AG04450 (cell line): ENCODE measurements at places on chromosomes 6 and 20.

GRCh38 chr6:44076356-44077213, 50.7 kb downstream of the MRPL14 start:
- DNase-seq = no peak

DNA sequence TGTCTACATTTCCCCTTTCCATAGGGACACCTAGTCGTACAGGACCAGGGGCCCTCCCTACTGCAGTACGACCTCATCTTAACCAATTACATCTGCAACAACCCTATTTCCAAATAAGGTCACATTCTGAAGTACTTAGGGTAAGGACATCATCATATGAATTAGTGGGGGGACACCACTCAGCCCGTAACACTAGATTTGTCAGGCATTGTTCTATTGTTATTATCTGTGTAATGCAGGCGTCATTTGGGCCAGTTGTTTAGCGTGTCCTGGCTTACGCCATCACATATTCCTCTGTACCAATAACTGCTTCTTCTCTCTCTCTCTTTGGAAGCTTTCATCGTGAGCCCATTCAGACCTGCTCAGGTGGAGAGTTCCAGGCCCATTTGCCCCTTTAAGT, 89.3 kb downstream of the CAP2 start:
- no peak for DNase-seq

- no peak for DNase-seq
These were observed 107.7 kb upstream of the DTNBP1 start for GRCh38 chr6:15770347-15771143.

DNA sequence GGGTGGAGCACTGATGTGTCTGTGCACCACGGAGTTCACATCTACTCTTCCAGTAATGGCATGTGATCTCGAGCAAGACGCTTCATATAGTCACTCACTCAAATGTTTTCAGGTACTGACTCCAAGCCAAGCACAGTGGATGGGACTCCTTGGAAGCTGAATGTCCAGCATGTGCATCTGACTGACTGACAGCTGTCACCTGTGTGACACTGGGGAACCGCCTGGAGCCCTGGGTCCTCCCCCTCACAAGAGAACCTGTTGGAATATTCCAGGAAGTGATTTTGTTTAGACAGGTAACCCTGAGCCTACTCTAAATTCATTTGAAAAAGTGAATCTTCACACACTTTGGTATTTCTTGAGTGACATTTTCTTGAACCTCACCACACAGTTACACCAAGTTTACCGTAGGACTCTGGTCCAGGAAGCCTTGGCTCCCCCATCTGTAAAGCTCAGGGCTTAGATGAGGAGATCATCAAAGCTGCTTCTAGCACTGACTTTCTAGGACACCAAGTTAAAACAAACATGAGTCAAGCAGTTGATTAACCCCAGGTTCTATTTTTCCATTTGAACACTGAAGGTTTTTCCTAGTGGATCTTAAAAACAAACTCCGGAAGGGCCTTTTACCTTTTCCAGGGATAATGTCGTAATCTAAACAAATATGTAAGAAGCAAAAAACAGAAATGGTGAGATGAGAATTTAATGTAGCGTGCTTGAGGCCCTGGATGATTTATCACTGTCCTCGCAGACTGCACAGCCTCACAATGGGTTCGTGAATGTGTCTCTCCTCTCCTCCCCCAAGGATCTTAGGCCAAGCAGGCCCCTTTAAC, 50.1 kb downstream of the EDN3 start:
- no peak for DNase-seq

DNA sequence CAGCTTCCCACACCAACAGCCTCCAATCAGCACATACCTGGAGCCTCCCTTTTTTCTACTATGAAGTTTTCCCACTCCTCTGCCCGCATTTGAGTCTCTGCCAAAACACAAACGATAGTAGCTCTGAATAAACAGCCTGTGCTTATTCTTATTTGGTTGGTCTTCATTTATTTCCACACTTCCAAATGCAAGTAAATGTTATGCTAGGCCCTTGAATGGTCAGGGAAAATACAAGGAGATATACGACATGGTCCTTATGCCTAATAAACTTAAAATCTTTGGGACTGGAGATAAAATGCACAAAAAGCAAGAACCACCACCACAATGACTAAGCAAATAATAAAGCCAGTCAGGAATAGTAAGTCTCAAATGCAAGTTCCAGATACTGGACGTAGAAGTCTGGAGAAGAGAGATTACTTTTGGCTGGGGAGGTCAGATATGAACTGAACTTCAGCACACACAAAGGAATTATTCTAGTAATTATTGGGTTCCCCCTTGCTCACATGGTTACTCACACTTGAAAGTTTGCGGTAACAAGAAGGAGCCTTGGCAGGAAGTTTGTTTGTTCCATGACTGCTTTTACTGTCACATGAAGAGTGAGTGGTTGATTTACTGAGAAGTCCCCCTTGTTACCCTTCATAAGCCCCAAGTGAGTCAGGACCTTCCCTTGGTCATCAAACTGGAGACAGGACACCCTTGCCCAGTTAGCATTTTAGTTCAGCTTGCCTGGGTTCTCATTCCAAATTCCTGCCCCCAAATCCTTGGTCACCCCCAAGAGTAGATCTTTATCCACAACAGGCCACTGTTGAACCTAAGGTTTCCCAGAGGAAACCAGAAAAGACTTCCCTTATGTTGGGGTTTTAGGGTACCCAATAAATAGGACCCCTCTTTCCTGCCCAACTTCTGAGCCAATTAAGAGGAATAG, 511.2 kb upstream of the JARID2 start:
- no peak for DNase-seq

DNA sequence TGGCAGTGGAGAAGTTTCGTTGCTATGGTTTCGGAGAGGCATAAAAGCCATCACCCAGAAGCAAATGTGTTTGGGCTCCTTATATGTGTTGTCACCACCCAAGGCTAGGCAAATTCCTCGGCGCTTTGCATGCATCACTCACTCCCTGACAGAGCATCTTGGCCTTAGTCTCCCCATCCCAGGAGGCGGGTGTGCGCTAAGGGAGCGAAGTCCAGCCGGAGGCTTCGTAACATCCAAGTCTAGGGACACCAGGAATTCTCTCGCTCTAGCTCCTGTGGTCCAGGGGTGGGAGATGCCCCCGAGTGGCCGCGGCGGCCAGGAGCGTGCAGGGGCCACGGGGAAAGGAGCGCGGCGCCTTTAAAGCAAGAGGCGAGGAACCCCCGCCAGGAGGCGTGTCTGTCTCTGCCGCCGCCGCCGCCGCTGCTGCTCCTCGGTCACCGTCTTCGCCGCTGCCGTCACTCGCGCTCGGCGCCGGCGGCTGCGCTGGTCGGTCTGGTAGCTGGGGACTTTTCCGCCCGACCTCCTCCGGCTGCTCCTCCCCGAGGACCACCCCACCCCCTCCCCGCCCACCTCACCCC, at the start of gene GRIK2:
GRIK2 (plus strand) TSS at position 458 of the 578 bp plus-strand sequence.
- DNase-seq = no peak

DNA sequence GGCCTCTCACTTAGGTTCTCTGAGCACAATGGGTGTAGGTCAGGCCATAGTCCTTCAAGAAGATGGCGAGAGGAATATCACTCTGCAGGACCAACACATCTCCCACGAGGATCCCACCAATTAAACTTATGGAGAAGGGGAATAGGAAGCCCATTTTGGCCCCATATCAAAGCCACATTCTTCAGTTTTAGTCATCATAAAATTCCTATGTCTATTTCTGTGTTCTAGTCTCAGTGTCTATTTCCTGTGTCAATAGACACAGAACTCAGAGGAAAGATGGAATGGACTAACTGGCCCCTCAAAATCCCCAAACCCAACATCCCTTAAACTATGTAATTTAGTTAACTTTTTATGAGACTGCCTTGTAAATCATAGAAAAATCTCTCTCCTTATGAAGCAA, 216.8 kb downstream of the HACE1 start:
- no peak for DNase-seq

DNA sequence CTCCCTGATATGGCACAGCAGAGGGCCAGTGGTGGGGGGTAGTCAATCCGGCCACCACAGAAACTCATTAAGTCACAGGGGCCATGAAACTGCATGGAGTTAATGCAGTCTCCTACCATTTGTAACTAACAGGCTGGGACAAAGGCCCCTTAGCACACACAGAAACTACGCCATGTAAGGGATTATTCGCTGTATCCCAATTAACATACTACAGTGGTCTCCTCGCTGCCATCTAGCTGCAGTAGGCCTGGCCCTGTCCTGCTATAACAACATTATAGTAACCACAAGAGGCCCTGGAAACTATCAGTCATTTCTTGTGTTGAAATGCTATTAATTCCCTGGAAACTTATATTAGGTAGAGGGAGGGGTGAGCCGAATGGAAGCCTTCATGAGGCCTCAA, 72.3 kb upstream of the CCN2 start:
- DNase-seq = no peak

GRCh38 chr6:34771727-34772126, 14.4 kb downstream of the SNRPC start:
- DNase-seq = peak; percentile 44

DNA sequence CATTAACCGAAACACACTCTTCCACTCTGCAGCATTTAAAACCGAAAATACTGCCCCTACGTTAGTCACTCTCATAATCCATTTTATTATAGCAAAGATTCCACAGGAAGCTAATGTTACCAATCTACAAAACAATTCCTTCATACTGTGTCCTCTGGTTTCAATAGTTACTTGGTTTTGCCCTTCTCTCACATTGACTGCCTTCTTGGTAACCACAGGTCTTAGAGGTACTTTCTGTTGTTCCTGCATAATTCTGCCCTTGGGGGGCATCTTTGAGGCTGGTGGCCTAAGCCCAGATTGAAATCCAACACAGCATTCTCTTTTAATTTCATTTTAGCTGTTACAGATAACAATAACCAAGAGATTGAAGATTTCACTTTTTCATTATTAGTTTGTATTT, 9.8 kb upstream of the DCBLD1 start:
- no peak for DNase-seq

DNA sequence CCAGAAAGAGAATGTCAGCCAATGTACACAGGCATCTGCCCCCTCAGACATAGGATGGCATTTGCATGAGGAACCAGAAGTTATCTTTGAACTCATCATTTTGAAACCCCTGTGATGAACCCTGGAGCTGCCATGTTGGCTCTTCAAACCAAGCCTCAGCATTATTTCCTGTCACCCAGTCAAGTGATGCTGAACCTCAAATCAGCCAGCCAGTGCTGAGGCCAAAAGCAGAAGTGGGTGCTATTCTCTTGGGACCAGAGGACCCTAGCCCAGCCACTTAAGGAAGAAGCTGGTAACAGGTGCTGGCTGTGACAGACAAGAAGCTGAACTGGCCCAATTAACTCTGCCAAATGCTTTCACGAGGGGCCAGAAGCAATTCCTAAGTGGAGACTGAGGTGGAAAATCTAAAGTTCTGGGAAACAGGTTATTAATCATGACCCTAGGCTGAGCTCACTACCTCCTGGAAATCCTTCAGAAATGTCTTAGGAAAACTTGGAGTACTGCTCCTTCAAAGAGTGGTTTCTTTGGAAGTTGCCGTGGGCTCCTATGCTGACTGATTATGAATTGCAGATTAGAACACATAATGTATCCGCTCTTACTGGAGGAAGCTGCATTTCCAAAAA, 4.0 kb downstream of the PKIG start:
- DNase-seq = no peak

DNA sequence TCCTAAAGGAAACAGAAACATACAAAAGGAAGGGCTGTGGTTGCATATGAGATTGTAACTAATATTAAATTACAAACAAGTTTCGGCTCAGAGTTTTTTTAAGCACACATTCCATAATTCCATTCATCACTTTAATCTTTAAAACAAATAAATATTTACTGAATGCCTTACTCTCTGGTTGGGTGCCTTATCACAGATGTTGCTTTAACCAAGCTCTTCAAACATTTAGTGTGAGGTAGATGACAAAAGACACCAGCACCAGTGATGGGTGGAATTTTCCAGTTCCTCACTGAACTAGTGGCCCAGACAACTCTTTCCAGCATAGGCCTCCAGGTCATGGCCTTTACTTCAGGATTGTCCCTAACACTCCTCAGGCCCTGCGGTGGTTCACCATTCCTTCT, 58.7 kb downstream of the ARHGAP18 start:
- DNase-seq = no peak

- DNase-seq = no peak
These were observed 211.0 kb downstream of the FOXC1 start for GRCh38 chr6:1820714-1821113.

- no peak for DNase-seq
These were observed 3.2 kb upstream of the HLA-DMB start for GRCh38 chr6:32943864-32944649.

DNA sequence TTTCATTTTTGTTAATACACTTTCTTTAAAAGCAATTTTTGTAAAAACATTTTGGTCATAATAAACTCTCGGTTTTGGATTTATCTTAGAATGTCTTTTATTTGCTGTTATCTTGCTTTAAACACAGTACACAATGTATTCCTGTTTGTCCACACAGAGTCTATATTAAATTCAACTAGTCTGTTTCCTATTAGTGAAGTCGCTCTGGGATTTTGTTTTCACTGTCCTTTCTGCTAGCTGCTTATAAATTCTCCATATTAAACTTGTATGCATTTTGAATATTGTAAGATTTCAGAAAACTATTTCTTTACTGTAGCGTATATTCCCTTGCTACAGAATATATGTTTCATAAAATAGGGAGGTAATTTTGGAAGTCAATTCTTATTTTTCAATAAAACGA, 630.2 kb downstream of the HDGFL1 start:
- DNase-seq = no peak

GRCh38 chr20:57877131-57877824, 167.5 kb upstream of the PMEPA1 start:
- no peak for DNase-seq

DNA sequence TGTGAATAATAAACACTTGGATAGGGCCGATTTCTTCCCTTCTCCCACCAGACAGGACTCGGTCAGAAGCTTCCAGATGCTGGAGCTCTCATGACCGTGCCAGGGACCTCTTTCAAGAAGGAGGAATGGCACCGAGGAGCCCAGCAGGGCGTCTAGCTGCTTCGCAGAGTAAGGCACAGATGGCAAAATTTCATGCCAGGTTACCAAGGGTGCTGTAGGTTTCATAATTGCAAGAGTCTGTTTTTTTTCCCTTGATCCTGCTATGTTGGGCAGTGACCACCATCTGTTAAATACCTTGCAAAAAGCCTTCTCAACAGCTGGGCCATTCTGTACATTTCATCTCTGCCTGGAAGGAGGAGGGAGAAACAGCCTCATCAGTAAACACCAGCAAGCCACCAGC, 111.8 kb downstream of the EDN3 start:
- no peak for DNase-seq

DNA sequence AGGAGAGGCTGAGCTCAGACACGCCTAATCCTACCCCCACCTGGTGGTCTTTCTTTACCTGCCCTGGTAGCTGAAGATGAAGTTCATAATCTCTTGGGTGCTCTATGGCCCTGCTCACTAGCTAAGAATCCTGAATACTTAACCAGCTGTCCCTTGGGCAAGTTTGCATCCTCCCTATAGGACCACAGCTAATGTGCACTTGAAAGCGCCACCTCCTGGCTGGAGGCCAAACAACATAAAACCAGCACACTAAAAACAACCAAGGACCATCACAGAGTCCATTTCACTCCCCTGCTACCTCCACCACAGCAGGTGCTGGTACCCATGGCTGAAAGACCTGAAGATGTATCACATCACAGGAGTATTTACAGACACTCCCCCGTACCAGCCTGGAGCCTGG, 155.5 kb upstream of the SLC24A3 start:
- DNase-seq = no peak
